ENCODE measurements at places on chromosomes 2 and 18. TPM values are rescaled to one million over a fixed set of nuclear protein-coding genes. Genes with fewer than 3 reads are reported as not detected.

DNA sequence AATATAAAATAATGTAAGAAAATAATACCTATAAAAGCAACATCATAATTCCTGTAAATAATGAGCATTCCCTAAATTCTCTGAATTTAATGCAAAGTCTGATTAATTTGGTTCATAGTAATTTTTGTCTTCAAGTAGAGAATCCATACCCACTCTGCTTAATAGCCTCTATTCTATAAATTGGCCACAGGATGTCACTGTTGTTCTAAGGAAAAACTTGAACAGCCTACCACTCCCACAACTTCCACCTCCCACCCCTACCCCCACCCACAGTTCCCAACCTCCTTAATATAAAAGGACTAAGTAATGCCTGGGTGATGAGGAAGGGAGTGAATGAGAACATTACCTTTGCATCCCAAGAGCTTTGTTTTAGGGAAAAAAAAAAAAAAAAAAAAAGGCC lies 27.2 kb upstream of the BBS5 start:
- no peak for DNase-seq
- no peaks in the 10 kb centered on the region for H3K4me1 ChIP-seq
- no peak overlapping the region for H3K27ac ChIP-seq
- H3K27me3 ChIP-seq, result no peaks in the 10 kb centered on the region
- H3K4me3 ChIP-seq, result no peak overlapping the region

DNA sequence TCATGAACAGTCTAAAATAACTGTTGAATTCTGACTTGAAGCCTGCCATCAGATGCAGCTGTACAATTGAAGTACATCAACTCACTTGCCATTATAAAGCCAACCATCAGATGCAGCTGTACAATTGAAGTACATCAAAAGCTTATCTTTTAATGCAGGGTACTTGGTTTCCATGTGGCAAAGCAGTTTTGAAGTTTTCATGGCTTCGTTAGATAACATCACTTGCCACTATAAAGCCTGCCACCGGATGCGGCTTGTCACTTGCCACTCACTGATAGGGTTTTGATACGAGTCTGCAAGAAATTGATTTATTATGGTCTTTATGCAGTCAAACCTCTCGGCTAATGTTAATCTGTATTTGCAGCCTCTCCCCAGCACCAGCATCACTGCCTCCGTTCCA lies 1605.8 kb downstream of the SUCLG1 start:
- no peaks in the 10 kb centered on the region for H3K36me3 ChIP-seq
- no peaks in the 10 kb centered on the region for H3K4me1 ChIP-seq
- no peak for DNase-seq
- no peaks in the 10 kb centered on the region for H3K27me3 ChIP-seq

GRCh38 chr18:58544616-58545337 lies 84.1 kb downstream of the ALPK2 start:
- no peaks in the 10 kb centered on the region for H3K27me3 ChIP-seq
- H3K4me1 ChIP-seq, result peaks cover 18% of the 10 kb centered on the region
- H3K36me3 ChIP-seq, result no peaks in the 10 kb centered on the region
- no peak overlapping the region for H3K4me3 ChIP-seq

- H3K4me1 ChIP-seq, result peaks cover 8% of the 10 kb centered on the region
- DNase-seq, result no peak
- no peaks in the 10 kb centered on the region for H3K36me3 ChIP-seq
- no peak overlapping the region for H3K4me3 ChIP-seq
Measured at GRCh38 chr18:22977847-22978701, 44.9 kb downstream of the RBBP8 start.

DNA sequence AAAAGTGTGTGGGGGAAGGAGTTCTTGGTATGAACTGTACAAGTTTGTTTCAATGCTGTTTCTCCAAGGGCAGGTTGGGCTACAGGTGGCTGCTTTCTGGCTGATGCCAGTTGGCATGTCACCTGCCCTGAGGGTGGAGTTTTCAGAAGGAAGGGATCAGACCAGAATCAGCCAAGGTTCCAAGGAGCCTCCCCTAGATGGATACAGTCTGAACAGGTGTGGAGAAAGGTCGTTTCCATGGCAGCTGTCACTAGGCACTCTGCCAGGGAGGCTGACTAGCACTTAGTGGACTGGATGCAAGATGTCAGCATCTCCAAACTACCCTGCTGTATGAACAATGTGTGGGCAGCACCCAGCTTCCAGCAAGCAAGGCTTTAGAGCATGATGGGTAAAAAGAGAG lies 444.4 kb upstream of the HNRNPA3 start:
- no peaks in the 10 kb centered on the region for H3K4me1 ChIP-seq
- DNase-seq, result no peak
- no peaks in the 10 kb centered on the region for H3K27me3 ChIP-seq
- no peak overlapping the region for H3K4me3 ChIP-seq

DNA sequence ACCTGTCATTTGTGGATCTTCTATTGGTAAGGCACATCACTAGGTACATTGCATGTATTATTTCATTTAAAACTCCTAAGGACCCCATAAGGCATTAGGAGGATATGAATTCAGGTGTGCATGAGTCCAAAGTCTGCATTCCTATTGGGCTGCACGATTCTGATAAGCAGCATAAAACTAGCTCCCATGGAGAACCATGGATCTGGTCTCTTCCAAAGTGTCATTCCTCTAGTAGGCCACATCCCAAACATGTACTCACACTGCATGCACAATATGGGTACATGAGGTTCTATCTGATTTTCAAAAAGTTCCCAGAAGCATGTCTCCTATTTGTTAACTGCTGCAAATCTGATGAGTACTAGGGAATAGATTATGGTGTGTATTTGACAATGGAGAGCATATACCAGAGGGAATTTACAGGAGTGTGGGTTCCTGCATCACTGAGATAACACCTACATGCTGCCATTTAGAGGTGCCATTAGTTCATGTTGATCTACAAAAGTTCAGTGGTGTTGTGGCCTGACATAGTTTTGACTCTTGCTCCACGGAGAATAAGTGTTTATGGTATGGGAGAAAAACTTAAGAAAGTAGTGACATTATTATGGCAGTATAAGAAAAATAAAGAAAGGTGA lies 11.3 kb downstream of the CYTIP start:
- no peak overlapping the region for H3K27ac ChIP-seq
- H3K4me3 ChIP-seq, result no peak overlapping the region
- H3K27me3 ChIP-seq, result no peaks in the 10 kb centered on the region
- H3K4me1 ChIP-seq, result peaks cover 17% of the 10 kb centered on the region

The ALK gene
- 0.99 TPM for total RNA-seq

Measured in esophagus muscularis mucosa (tissue), 4 donors.